Central memory CD4-positive, alpha-beta T cell (primary cell): ENCODE measurements at places on chromosomes 16 and 17.

DNA sequence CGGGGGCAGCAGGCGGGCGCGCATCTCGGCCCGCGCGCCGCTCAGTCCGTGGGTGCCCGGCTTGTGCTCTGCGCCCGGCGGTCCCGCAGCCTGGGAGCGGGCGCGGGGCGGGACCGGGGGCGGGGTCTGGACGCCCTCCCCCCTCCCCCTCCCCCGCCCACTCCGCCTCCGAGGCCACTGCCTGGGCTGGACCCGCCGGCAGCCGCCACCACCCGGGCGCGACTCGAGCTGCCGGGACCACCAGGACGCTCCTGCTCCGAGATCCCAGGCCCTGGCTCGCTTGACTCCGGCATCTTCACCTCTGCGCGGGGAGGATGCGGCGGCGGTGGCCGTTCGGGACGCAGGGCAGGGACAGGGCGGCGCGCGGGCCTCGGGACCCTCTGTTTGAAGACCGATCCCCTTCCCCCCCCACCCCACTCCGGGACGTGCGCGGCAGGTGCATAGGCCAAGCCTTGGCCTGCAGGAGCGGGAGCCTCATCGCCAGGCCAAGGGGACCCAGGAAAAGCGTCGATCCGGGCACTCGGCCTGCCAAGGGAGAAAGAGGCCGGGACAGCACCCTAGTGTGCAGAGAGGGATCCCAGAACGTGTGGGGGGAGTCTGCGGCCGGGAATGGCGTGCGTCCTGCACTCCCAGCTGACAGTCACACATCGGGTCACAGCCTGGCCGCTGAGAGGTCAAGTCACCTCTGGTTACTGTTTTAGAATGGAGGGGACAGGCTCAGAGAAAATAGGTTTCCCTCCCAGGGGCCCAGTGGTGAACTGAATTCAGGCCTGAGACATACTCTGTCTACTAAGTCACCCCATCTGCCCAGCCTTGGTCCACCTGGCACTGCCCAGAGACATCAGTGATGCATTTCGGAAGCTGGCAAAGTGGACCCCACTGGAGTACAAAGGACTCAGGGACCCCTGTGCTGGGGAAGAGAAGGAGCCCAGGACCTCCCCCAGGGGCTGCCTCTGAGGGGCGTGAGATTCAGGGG is at the start of gene HS3ST6:
Gene HS3ST6, minus strand, starts transcription at position 65 of the 976 bp plus-strand sequence. CDS start 92 bp downstream, outside the sequence.
- DNase-seq: no peak

DNA sequence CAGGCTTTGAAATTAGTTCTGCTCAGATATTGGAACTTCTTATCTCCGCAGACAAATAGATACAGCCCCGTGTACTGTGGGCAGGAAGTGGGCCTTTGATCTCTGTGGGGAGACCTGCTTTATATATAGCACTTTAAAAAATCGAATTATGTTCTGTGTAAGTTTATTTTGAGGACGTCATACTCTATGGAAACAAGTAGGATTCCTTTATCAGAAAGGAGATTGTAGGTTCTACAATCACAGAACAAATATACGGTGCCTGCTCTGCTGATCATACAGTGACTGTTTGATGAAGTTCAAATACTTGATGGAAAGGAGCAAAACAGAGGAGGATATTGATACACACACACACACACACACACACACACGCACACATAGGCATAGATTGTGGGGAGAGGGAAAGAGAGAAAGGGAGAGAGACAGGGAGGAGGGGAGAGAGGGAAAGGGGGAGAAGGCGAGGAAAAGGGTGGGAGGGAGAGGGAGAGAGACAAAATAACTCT is 14.7 kb upstream of the TMEM220 start:
- peak; percentile 37 for DNase-seq

- DNase-seq: peak; percentile 56
Measured at GRCh38 chr16:77212741-77213541, 13.7 kb downstream of the SYCE1L start.

- DNase-seq: no peak
Measured at GRCh38 chr16:47861999-47862398, 293.8 kb downstream of the ABCC12 start.

DNA sequence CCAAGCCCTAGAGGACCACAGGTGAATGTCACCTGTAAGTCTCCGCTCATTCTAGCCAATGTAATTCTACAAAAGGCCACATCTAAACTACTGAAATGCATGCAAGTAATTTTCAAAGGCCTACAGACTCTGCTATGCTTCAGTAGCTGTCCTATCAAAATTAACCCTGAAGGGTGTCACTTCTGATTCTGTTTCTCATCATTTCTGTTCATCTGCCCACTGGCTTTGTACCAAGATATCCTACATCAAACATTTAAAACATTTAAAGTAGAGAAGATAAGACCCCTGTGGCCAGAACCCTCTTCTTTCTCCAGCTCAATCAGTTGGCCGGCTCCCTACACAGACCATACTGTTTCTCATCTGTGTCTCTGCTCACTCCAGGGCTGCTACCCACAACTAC is 21.5 kb downstream of the PHF12 start:
- no peak for DNase-seq

DNA sequence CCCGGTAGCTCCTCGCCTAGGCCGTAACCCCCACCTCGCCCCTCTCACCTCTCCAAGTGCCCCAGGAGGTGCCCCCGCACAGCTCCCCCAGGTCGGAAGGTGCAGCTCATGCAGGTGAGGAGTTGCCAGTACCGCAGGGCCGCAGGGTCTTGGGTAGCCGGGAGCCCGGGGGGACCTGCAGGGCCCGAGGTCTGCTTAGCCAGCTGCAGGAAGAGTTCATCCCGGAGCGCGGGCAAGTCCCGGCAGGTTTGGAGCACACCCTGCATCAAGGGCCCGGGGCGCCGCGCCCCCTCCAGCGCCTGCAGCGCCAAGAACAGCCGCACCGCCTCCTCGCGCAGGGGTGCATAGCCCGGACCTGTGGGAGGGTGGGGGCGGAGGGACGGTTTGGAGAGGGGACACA is 4.8 kb downstream of the PLEKHH3 start:
- DNase-seq: no peak

- no peak for DNase-seq
Measured at GRCh38 chr17:7293816-7294613, 424 bp downstream of the YBX2 start.

GRCh38 chr17:49557312-49558024 is 18.2 kb upstream of the NXPH3 start:
- peak; percentile 16 for DNase-seq

DNA sequence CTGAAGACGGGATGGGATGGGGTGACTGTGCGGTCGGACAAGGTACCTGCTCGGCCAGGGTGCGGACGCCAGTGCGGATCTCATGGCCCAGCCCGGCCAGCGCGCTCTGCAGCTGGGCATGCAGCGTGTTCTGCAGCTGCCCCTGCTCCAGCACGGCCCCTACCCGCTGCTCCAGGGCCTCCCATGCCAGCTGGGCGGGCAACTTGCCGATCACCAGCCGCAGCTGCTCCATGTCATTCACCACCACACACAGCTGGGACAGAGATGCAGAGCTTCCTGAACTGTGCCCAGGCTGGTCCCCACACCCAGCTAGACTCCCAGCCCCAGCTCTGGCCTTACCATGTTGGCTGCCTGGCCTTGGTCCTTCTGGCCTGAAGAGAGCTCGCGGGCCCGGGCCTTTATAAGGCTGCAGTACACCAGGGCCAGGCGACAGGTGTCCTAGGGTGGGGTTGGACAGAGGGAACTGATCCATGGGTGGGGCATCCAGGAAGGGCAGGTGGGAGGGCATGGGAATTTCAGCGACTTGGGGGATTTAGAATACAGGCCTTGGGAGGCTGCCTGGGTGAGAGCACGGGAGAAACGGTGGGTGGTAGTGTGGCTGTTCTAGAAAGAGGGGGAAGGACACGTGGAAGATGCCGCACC is 9.8 kb downstream of the UNC13D start:
- DNase-seq: no peak

- no peak for DNase-seq
Measured at GRCh38 chr17:74801896-74802295, 25.8 kb upstream of the NAT9 start.

DNA sequence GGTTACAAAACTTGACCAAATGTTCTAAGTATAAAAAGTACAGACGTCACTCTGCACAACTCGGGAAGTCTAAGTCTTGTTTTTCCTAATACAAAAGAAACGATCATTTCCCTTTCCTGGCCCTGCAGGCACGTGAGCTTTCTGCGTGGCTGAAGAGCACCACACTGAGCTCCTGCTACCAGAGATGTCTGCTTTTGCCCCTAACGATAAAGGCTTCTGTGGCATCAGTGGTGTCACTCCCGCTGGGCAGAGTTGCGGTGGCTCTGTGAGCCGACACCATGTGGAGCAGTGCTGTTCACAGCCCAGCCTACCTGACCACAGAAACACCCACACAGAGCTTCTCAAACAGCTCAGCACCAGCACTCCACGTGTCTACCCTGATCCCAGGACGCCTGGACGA is 20.5 kb downstream of the EMC8 start:
- DNase-seq: no peak

- DNase-seq: no peak
Measured at GRCh38 chr17:17906418-17907215, 65.6 kb downstream of the TOM1L2 start.

- DNase-seq: no peak
Measured at GRCh38 chr16:71537643-71538042, 11.4 kb downstream of the CHST4 start.

DNA sequence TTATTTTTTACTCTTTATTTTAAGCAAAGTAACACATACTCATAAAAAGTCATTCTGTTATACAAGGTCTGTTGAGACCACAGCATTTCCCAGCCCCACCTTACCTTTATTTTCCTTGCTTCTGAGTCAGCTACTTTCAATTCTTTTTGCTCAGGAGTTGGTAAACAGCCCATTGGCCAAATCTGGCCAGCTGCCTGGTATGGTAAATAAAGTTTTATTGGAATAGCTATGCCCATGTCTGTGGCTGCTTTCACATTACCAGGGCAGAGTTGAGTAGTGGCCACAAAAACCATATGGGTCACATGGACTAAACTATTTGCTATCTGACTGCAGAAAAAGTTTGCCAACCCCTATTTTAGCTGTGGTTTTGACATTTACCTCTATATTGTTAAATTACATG is 3.4 kb upstream of the NSRP1 start:
- DNase-seq: no peak
